ENCODE measurements at places on chromosomes 11 and 22. TPM values are rescaled to one million over a fixed set of nuclear protein-coding genes. Genes with fewer than 3 reads are reported as not detected.

The DEUP1 gene
- not detected for total RNA-seq

The CFAP300 gene
- total RNA-seq, result 5.6 TPM

DNA sequence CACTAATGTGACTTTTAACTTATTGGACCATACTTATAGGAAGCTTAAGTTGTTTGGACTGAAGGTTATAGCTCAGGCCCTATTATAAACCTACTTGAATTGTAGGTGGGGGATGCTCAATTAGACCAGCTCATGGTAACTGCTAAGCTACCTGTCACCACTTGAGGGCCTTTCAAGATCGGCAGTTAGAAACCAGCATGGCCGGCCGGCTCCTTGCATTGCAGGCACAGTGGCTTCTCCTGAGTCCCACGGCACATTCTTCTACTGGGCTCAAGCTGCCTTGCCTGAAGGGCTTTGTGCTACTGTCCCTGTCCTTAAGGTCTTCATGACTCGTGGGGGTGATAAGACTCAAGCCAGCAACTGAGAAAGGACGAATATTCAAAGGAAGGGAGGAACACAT, 70.8 kb downstream of the TBC1D22A start:
- no peak for DNase-seq

DNA sequence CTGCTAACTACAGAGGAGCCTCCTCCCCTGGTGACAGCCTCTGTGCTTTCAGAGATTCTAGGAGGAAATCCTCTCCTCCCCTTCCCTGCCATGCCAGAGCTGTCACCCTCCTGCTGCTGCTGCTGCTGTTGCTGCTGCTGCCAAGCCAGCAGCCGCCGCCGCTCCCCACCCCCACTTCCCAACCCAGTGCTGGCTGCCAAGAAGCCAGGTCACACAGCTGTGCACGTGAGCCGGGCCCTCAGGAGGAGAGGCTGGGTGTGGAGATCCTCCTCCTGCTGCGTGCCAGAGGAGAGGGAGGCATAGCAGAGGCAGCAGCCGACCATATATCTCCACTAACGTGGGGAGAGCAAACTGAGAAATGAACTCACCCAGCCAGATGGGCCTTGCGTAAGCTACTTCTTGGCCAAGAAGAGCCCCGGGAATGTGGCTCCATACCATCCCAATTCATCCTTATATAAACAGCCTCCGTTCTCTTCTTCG, 12.4 kb downstream of the CRY2 start:
- peak; percentile 70 for DNase-seq

The CDC42BPG gene
- total RNA-seq, result 0.54 TPM

DNA sequence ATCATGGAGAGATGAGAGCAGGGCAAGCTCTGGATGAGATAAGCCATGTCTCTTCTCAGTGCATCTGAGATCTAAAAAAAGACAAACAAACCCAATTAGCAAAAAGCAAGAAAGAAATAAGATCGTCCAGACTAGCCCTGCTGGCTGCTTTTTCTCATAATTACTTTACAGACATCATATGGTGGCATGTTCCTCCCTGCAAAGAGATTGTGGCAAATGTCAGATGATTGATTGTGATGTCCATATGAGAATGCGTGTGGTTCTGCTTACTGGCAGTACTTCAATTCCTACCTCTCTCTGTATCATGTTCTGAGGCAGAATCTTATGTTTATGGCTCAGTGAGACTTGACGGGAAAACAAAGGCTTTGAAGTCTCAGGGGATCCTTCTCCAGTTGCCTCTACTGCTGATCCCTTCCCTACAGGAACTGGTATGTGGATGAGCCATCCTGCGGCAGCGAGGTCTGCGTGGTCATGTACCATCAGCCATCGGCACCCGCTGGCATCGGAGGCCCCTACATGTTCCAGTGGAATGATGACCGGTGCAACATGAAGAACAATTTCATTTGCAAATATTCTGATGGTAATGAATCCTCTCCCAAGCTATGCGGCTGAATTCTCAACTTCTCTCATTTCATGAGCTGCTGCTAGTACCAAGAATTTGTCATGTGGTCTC, 8.8 kb downstream of the LAYN start:
- DNase-seq, result no peak

Measured in M059J (cell line).